MV-4-11 (cell line): ENCODE measurements at places on chromosomes 16 and 17.

DNA sequence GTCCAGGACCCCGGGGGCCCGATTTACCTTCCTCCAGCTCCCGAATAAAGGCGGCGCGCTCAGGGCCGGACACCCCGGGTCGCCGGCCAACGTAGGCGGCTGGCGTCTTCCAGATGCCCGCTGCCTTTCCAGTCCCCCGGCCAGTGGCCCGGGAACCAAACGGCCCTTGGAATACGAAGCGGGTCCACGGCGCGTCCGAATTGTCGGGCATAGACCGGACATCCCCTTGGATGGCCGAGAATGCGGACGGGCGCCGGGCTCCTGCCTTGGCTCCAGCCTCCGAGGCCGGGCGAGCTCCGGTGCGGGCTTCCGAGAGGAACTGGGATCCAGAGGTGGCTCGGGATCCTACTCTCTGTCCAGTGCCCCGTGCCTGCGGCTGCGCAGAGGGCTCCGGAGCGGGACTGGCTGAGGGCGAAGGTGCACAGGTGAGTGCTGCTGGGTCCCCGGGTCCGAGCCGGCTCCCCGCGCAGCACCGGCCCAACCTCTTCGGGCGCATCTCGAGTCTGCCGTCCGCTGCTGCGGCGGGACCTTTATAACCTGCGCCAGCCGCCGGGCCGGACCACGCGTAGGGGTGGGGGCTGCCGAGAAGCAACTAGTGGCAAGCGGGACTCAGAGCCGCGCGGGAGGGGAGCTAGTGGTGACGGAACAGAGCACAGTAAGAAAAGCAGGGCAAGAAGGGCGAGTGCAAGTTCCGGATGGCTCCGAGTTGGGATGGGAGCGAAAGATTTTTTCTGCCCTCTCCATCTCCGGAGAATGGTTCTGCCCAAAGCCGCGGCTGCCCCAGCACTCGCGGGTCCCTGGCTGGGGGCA is at the start of gene HAP1:
TSS of gene HAP1 (minus strand) at position 505 of the 810 bp plus-strand sequence. CDS start at position 496, 9 bp downstream.
- no peak for DNase-seq

- DNase-seq: no peak
These were observed 79.5 kb upstream of the CCL1 start for GRCh38 chr17:34442387-34443111.

DNA sequence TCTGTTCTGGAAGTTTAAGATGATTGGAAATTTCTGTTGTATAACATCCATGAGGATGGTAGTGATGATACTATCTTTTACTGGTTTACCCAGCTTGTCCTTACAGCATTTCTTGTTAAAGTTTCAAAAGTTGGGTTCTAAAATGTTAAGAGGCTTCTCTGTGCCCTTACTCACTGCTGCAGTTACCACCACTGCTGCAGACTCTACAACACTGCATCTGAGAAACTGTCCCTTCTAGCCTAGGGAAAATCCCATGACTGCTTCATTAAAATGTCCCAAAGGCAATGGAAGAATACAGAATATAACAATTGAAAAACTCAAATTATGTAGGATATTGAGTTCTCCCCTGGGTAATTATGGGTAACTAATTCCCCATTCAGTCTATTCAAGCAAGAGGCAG is 3.8 kb upstream of the NSRP1 start:
- no peak for DNase-seq

DNA sequence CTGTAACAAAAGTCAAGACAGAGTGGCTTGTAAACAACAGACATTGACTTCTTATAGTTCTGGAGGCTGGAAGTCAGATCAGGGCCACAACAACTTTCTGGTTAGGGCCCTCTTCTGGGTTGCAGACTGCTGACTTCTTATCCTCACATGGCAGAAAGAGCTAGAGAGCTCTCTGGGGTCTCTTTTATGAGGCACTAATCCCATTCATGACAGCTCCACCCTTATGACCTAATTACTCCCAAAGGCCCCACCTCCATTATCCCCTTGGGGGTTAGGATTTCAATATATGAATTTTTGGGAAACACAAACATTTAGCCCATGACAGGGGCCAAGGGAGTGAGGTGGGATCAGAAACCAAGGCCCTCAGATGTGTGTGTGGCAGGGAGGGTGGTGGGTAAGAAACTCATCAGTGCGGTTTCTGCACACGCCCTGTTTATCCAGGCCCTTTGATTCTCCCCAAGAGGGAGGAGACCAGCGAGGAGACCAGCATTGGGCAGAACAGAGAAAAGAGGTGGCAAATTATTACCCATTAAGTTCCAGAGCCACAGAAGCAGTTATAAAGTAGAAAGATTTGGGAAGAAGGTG is 74.8 kb downstream of the UTP18 start:
- no peak for DNase-seq

- DNase-seq: peak; percentile 13
These were observed 21.9 kb downstream of the C16orf95 start for GRCh38 chr16:87295259-87295658.

GRCh38 chr16:57623251-57624043 is 5.0 kb upstream of the ADGRG1 start:
- no peak for DNase-seq

DNA sequence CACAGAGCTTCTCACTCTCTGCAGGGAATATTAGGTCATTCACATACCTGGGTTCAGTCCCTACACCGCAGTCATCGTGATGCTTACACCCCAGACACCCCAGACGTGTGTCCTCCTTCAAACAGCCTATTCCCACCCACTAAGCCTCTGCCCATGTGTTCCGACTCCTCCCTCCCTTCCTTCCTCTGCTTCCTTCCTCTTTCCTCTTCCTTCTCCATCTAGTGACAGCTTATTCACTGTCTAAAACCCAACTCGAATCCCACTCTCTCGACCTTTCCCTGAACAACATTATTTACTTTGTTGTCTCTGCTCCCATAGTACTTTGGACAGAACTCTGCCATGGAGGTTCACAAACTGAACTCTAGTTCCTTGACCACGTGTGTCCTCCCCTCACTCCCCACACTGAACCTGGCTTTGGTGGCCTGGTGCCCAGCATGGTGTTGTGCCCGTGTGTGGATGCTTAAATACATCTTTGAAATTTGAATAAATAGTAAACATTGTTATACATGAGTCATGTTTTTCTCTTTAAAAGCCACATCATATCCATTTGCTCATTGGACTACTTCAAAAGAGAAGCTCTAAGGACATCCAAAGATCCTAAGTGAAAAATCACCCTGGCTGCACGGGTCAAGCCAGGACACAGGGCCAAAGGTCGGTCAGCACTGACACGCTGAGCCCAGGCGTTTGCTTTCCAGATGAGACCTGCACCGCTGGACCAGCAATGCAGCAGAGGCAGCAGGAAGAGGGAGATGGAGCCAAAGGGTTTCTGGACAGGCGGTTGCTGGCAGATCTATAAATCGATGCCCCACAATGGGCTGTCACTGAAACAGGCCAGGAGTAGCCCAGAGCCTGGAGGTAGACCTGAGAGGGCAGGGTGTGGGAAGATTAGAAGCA is 14.1 kb upstream of the G6PC1 start:
- DNase-seq: peak; percentile 22

GRCh38 chr16:9345046-9345445 is 253.6 kb downstream of the HAPSTR1 start:
- DNase-seq: peak; percentile 45

- DNase-seq: no peak
These were observed 697.2 kb downstream of the TOX3 start for GRCh38 chr16:51849715-51850114.

GRCh38 chr17:17528696-17529652 is 32.8 kb upstream of the RASD1 start:
- DNase-seq: no peak

DNA sequence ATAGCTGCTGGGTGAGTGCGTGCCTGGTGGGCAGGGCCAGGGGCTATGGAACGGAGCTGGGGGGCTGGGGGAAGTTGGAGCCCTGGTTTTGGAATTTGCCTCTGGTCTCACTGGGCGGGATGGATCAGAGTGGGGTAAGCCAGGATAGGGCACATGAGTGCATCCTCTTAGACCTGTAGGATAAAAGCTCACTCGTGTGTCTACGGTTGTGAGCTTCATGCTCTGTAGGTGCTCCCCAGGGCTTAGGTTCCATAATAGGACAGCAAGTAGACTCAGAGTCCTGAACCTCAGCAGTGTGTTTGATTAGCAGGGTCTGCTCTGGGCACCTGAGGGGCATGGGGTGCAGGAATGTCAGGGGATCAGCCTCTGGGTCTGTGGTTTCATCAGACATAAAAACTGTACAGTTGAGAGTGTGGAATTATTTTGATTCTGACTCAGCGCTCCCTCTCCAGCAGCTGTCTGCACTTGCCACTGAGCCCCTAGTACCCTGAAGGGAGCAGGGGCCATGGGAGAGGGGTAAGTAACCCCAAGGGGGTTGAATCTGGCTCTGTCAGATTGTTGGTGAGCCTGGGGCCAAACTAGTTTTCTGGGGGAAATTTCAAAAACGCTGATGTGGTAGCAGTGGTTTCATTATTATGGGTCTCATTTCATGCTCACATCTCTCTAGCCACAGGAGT is 84.2 kb upstream of the LGALS9 start:
- no peak for DNase-seq

- no peak for DNase-seq
These were observed 154.3 kb downstream of the SDK2 start for GRCh38 chr17:73489991-73490390.

GRCh38 chr16:57911743-57912142 is 59.2 kb downstream of the CNGB1 start:
- DNase-seq: no peak

- no peak for DNase-seq
These were observed 23.0 kb upstream of the TNS4 start for GRCh38 chr17:40524243-40524965.

- DNase-seq: no peak
These were observed 8.7 kb downstream of the COX10 start for GRCh38 chr17:14078027-14078426.

DNA sequence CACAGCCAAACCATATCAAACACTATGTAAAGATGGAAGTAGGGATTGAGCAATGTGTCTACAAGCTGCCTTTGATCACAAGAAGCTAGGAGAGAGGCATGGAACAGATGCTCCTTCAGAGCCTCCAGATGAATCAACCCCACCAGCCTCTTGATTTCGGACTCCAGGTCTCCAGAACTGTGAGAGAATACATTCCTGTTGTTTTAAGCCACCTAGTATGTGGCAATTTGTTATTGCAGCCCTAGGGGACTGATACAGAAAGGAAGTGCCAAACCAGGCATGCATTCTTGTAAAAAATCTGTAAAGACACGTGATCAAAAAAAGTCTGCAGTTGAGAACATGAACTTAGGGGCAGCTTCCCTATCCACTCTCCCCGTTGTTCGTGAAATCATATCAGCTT is 91.1 kb downstream of the C17orf67 start:
- no peak for DNase-seq

DNA sequence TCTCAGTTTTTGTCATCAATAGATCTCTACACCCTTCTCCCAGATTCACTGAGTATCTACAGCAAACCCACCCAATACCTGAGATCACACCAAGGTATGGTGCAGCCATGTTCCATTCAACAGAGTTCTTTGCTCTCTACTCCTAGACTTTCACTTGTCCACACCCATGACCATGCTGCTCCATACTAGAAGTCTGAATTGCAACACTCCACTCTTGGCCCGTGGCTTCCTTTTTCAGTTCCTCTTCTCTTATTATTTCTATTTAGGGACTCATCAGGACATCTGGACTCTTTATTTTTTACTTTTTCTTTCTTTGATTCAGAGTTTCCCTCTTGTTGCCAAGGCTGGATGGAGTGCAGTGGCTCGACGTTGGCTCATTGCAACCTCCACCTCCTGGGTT is 37.1 kb downstream of the YWHAE start:
- peak; percentile 93 for DNase-seq

GRCh38 chr17:222172-222571 is 40.7 kb upstream of the DOC2B start:
- DNase-seq: no peak

DNA sequence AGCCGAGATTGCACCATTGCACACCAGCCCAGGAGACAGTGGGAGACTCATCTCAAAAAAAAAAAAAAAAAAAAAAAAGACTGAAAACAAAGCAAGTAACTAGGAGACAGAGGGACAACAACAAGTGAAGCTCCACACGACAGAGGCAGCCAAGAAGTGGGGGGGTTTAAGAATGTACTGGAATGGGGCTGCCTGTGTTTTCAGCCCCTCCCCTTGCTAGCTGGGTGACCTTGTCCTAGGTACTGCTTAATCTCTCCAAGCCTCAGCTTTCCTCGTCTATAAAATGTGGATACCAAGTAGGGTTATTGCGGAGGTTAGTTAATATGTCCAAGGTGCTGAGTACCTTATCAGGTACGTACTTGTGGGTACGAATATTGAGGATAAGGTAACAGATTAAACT is 163.8 kb upstream of the CACNG5 start:
- DNase-seq: no peak

- no peak for DNase-seq
These were observed 75.2 kb upstream of the RNU2-1 start for GRCh38 chr17:43308999-43309398.

DNA sequence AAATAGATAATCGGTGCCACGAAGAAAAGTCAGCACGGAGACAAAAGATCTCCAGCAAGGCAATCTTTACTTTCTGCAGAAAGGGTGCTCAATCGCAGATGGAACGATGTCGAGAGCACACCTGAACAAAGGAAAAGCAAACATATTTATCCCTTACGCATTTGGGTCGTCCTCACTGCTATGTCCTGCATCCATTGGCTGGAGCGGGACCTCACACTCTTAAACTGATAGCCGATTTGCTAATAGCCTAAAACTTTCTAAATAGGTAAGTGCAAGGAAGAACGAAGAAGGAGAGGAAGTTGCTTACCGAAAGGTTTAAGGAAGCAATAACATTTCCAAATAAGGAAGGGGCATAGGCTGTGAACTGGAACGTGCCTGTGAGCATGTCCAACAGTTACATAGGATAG is 1.2 kb upstream of the AKAP10 start:
- peak; percentile 41 for DNase-seq

DNA sequence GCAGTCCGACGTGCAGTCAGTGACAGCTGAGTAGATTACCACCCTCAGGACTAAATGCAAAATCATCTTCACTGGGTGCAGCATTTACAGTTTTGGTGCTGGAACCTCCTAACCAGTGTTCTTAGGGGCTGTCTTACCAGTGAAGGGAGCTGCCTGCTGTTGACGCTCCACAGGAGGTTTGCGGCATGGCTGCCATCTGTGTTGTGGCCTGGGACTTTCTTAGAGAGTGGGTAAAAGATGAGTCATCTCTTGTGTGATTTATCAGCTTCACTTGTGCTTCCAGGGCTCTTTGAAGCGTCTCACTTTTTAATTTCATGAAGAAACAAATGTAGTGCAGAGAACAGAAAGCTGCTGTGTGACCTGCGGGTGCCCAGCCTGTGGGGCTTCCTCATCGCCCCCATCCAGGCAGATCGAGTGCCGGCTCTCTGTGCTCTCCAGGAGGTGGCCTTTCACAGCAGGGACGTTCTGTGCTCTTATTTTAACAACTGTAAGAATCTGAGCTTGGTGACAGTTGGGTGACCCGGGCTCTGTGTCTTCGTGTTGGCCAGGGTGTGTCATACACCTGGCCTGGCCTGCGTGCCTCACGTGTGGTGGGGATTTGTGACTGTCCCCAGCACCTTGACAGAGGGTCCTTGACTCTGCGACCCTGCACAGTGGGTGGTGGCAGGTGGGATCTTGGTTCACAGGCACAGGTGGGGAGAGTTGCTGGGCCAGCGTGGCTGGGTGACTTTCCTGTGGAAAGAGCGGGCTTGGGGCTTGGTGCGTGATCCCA is 24.3 kb upstream of the ZNF750 start:
- peak; percentile 96 for DNase-seq
